Activated T-cell treated with anti-CD3 and anti-CD28 coated beads, Interleukin-2, amount 50 U/mL, for 48 hours (primary cell): ENCODE measurements at places on chromosomes 4 and X.
A peak's percentile ranks its signal among the peaks of the same experiment; 100 is the strongest.

GRCh38 chr4:84573385-84574068, 9.4 kb upstream of the CDS1 start:
- DNase-seq: no peak

DNA sequence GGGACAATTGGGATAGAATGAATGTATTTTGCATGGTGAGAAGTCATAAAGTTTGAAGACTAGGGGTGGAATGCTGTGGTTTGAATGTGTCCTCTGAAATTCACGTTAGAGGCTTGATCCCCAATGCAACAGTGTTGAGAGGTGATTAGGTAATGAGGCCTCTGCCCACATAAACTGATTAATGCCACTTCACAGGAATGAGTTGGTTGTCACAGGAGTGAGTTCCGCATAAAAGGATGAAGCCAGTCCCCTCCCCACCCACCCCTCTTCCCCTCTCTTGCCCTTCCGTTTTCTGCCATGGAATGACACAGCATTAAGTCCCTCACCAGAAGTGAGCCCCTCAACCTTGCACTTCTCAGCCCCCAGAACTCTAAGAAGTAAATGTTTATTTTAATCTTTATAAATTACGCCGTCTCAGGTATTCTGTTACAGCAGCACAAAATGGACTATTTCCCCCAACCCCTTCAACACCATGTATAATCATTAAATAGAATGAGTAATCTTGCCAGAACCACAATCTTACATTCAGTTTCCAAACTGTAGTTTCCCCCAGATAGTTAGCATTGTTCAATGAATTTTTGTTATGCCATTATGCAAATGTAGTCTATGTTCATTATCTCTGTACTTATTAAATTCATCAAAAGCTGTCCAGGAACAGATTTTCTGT, 5.5 kb upstream of the MMAA start:
- DNase-seq: no peak

DNA sequence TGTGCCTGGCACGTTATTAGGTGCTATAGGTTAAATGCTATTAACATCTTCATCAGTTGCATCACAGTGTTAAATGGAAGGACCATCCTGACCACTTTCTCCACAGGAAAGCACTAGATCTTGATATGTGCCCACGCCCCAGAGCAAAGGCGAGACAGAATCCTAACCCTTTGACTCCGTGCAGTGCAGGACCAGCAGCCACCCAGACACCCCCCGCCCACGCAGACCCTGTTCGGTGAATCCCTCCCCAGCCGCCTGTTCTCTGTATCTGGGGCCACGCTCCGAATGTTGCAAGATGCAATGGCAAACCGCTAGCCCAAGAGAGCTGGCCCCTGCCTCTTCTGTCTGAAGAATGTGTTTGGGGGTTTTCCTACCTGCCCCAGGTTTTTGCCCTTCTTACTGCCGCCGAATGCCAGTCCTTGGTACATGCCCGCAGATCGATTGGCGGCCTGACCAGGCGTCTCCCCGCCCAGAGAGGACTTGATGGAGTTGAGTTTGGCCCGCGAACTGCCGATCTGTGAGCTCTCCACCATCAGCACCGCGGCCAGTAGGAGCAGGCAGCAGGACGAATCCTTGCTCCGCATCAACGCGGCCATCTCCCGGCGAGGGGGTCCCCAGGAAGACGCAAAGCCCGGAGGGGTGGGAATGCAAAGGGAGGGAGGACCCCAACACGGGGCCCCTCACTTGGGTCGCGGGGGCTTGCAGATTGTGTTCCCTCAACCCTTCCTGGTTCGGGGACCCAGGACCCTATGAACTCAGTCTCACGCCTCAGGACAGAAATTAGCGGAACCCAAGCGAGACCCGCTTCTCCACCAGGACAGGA, 906 bp downstream of the DKK2 start:
- DNase-seq: peak; percentile 20

DNA sequence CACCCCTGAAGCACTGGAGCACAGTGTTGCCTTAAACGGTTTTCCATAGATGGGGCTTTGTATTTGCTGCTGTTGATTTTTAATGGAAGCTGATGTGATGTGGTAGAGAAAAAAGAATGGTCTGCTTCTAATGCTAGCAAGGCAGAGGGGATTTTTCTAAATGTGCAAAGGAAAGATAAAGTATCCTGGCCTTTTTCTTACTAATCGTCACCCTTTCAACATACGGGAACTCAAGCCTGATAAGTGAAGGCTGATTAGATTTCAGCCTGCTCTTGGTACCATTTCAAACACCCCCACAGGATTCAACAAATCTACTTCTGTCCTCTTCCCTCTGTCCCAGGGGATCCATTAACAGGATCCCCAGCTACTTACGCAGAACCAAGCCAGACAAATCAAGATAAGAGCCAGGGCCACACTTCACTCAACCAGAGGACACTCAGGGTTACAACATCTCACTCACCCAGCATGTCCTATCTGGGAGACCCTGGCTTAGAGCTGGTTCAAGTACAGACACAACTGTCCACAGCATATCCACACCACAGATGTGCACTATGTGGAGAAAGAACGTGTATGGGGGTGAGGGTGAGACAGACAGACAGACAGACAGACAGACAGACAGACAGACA, 180.0 kb downstream of the SH3KBP1 start:
- no peak for DNase-seq

DNA sequence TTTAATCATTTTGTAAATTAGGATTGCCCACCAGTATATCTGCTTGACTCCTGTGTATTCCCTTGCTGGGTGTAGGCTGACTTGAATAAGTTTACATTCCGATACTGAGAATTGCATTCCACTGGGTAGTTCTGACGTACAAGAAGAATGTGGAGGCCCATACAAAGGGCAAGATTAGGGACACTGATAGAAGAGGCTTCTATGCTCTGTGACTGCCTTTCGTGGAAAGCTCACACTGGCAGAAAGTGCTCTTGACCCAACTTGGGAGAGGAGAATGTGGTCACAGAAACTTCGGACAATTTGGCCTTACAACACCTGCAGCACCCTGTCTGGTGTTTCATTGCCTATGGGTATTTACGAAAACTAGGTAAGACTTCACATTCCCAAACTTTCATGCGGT, 126.3 kb downstream of the RAPGEF2 start:
- DNase-seq: no peak

DNA sequence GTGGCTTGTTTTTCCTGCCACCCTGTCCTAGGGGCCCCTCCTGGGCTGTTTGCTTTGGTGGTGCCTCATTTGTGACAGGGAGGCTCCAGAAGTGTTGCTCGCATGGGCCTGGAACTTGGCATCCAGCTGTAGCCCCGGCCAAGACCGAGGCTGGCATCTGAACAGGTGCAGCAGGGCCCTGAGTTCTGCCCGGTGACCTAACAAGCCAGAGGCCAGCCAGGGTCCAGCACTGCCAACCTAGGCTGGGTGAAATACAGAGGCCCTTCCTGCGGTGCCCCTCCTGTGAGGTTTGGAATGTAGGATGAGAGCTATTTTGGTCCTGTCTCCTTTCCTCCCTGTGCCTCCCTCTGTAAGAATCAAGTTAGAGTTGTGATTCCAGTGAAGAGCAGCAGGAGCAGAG, 58.5 kb downstream of the STARD8 start:
- no peak for DNase-seq

- peak; percentile 62 for DNase-seq
Observed at GRCh38 chrX:44400588-44400987, 57.1 kb upstream of the EFHC2 start.

- no peak for DNase-seq
Observed at GRCh38 chr4:134178706-134179105, 22.9 kb downstream of the PABPC4L start.

GRCh38 chrX:50045823-50046222, 123.4 kb downstream of the CLCN5 start:
- DNase-seq: no peak
